ENCODE measurements at places on chromosomes 16 and 17.
A peak's percentile ranks its signal among the peaks of the same experiment; 100 is the strongest.

- peak; percentile 49 for DNase-seq
Measured at GRCh38 chr17:55641676-55642081, 81.0 kb downstream of the TMEM100 start.

GRCh38 chr17:68731465-68731864 is 130.3 kb upstream of the FAM20A start:
- no peak for DNase-seq

- no peak for DNase-seq
Measured at GRCh38 chr16:3771513-3771912, 54.2 kb upstream of the TRAP1 start.

GRCh38 chr17:83031321-83031945 is 48.0 kb upstream of the METRNL start:
- DNase-seq = no peak

GRCh38 chr16:61233713-61234112 is 802.5 kb downstream of the CDH8 start:
- DNase-seq = no peak

GRCh38 chr17:41666708-41667279 is 21.9 kb upstream of the EIF1 start:
- DNase-seq = no peak

- DNase-seq = no peak
Measured at GRCh38 chr17:48293319-48294019, 136.5 kb downstream of the SKAP1 start.

GRCh38 chr17:3167574-3167973 is 29.7 kb upstream of the OR1A2 start:
- DNase-seq = no peak

DNA sequence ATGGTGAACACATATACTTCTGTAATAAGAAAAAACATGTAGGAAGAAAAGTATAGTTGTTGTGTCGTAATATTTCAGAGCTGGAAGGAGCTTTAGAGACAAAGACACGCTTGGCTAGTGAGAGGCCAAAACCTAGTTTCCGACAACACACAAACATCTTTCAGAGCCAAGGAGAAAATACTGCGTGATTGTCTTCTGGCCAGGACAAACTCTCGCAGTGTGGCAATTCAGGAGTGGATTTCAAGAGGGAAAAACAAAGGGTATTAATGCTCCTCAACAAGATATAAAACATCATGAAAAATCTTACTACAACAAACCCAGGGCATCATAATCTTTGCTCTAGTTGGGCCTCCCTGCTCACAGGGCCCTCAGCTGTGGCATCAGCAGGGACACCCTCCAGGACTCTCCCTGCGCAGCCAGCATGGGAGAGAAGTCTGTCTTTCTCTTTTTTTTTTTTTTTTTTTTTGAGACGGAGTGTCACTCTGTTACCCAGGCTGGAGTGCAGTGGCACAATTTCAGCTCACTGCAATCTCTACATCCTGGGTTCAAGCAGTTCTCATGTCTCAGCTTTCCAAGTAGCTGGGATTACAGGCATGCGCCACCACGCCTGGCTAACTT is 66.4 kb downstream of the CYB5B start:
- no peak for DNase-seq

- no peak for DNase-seq
Measured at GRCh38 chr16:78275420-78275819, 176.0 kb downstream of the WWOX start.

DNA sequence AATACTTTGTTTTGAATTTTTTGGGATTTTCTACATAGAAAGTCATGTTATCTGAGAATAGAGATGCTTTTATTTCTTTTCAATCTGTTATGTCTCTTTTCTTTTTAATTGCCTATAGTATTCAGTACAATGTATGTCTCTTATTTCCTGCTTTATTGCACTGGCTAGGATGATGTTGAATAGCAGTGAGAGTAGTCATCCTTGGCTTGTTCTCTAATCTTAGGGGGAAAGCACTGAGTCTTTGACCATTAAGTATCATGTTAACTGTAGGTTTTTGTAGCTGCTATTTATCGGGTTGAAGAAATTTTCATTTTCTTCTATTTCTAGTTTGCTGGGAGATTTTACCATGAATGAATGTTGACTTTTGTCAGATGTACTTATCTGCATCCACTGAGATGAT is 10.0 kb upstream of the ABCA3 start:
- no peak for DNase-seq

DNA sequence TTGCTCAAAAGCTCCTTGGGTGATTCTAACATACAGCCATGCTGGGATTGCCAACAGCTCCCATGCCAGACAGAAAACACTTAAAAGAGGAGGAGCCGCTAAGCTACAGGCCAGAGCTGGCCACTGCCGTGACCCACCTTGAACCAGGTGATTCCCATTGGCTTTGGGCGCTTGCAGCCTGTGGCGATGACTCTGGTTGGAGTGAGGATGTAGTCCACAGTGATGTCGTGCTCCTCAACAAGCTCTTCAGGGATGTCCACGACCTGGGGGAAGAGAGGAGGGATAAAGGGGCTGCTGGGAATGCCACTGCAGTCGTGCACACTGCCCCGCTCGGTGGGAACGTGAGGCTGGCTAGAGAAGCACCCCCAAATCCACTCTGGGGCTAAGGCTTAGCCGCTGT is 13.5 kb downstream of the MTHFSD start:
- no peak for DNase-seq

DNA sequence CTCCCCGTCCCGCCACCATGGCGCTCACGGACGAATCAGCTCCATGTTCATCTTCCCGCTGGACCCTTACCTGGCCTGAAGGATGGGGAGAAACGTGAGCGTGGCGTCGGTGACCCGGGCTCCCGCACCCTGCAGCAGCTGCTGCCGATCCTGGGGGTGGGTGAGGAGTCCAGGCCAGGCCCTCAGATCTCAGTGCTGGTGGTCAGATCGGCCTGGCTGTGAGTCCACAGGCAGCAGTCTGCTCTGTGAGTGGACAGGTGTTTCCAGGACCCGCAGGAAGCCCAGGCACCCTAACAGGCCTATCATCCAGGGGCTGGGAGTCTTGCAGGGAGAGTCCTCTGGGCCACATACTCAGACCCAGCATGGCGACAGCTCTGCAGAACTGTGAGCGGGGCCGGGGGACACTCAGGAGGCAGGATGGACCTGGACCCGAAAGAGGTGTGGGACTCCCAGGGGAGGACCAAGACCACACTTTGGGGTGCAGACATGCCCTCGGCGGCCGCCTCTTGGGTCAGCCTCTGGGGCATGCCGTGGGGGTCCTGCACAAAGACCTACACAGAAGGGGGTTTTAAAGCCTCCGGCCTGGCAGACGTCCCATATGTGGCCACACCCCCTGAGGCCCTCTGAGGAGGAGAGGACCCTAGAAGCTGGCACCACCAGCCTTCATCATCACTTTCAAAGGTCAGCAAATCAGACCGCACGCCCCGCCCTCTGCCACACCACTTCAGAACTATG is 27.2 kb upstream of the ZNF469 start:
- DNase-seq = no peak

GRCh38 chr16:11744075-11744470 is 1.4 kb upstream of the TXNDC11 start:
- no peak for DNase-seq

- DNase-seq = no peak
Measured at GRCh38 chr17:45660474-45660873, 123.6 kb upstream of the CRHR1 start.

DNA sequence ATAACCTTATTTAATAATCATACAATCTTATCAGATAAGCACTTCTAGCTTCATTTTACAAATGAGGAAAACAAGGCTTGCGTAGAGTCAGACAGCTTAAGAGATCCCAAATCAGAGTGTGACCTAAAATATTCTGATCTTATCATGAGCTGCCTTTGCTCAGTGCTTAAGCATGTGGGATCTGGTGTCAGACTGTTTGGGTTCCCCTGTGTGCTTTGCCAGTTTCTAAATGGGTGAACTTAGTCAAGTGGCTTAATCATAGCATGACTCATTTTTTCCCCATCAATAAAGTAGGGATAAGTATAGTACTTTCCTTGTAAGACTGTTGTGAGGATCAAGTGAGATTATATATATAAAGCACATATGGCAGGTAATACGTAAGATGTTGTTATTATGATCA is 612.6 kb upstream of the C16orf82 start:
- no peak for DNase-seq

DNA sequence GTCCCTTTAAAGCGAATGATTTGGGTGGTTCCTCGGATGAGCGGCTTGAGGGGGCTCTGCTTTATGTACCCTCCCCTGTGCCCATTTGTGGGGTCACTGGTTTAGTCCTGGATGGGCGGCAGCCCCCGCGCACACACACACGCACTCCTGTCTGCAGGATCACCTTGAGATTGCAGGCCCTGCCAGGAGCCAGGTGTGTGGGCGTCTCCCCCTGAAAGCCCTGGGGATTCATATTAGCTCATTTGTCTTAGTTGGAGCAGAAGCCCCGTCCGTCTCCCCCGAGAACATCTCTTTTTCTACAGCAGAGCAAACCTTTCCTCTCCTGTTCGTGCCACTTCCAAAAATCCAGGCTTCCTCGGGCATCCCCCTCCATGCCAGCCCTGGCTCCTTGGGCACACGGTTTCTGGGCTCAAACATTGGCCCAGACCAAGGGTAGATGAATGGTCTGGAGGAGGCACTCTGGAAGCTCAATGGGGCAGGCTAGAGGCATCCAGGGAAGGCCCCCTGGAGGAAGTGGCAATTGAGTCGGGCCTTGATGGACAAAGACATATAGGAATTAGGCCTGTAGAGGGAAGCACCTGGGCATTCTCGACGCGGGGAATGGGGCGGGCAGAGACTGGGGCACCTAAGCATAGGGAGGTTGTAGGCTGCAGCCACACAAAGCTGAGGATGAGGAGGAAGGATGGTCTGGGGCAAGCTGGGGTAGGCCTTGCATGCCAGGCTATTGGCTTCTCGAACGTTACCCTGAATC is 218.5 kb upstream of the GSE1 start:
- DNase-seq = no peak
